ENCODE measurements at places on chromosomes 5 and 9. TPM values are rescaled to one million over a fixed set of nuclear protein-coding genes. Genes with fewer than 3 reads are reported as not detected.
A peak's percentile ranks its signal among the peaks of the same experiment; 100 is the strongest.

CCNO gene
- total RNA-seq: 0.13 TPM

TOR4A gene
- 14.4 TPM for total RNA-seq

PALM2AKAP2 gene
- total RNA-seq: 7.0 TPM

EGFLAM gene
- 9.0 TPM for total RNA-seq

IGIP gene
- 4.4 TPM for total RNA-seq

EXOSC3 gene
- 28.5 TPM for total RNA-seq

PDE6A gene
- total RNA-seq: 3.6 TPM

CA9 gene
- 0.27 TPM for total RNA-seq

GRCh38 chr9:20356403-20357036 is 265.8 kb downstream of the MLLT3 start:
- peak overlapping the region; percentile 56 for H3K27ac ChIP-seq
- H3K4me3 ChIP-seq: no peak overlapping the region

GRCh38 chr5:78690253-78690972 is 41.8 kb upstream of the LHFPL2 start:
- H3K27me3 ChIP-seq: no peaks in the 10 kb centered on the region
- no peak overlapping the region for H3K4me3 ChIP-seq
- peak overlapping the region; percentile 33 for H3K27ac ChIP-seq
- H3K36me3 ChIP-seq: no peaks in the 10 kb centered on the region
- peaks cover 11% of the 10 kb centered on the region for H3K4me1 ChIP-seq
- no peak for DNase-seq

DNA sequence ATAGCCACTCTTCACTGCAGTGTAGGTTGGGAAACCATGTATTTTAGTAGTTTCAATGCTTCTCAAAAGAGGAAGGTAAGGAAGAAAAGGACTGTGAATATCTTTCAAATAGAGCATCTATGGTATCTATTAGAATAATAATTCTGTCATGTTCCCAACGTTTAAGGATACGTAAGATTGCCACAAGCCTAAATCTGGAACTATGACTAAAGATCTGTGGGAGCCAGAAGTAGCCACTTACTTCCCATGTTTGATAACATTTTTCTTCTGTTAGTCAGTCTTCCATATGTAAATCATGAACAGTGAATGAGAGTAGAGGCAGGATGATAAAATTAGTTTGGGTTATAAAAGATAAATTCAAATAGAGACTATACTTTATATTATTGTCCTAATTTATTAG is 16.3 kb upstream of the MROH2B start:
- no peaks in the 10 kb centered on the region for H3K4me1 ChIP-seq
- no peak overlapping the region for H3K4me3 ChIP-seq
- DNase-seq: no peak
- no peak overlapping the region for H3K27ac ChIP-seq

GRCh38 chr9:120663380-120663779 is 50.9 kb downstream of the MEGF9 start:
- H3K27ac ChIP-seq: no peak overlapping the region
- H3K4me3 ChIP-seq: no peak overlapping the region
- no peaks in the 10 kb centered on the region for H3K36me3 ChIP-seq

DNA sequence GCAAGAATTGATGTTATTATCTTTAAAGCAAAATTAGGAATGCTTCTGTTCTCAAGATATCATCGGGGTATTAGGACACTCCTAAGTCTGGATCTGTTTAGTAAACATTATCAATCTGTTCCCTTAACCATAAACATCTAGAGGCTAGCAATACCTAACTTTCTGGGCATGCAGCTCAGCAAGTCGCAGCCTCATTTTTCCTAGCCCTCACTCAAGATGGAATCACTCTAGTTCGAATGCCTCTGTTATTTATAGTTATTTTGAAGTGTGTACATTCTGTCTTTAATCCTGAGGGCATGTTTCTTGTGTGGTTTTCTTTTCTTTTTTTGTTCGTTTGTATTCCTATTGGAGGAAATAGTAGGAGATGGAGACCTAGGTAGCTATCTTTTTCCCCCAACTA is 66.9 kb downstream of the FER start:
- H3K4me1 ChIP-seq: no peaks in the 10 kb centered on the region
- no peaks in the 10 kb centered on the region for H3K27me3 ChIP-seq
- H3K27ac ChIP-seq: peak overlapping the region; percentile 4
- no peak overlapping the region for H3K4me3 ChIP-seq
- no peaks in the 10 kb centered on the region for H3K36me3 ChIP-seq
- no peak for DNase-seq

DNA sequence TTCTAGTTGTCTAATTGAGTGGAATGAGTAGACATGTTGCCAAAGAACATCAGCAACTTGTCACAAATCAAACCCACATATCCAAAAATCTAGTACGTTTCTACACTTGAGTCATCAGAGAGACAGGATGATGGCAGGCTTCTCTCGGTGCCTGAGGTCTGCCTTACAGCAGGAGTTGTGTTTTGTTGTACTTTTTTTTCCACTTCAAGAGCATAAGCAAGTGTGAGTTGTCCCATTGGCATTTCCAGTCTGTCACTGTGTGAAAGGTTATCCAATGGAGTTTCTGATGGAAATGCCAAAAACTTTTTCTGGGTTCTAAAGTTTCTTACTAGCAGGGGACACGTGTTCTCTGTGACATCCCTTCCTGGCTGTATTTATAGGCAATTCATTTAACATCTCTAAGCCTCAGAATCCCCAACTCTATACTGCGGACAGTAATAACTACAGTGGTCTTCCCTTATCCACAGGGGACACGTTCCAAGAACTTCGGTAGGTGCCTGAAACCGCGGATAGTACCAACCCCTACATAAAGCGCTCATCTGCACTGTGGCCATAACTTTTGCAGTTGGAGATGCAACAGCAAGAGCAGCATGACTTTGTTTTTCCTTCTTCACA is 246.5 kb downstream of the SYK start:
- H3K4me1 ChIP-seq: no peaks in the 10 kb centered on the region
- no peak for DNase-seq
- H3K27me3 ChIP-seq: no peaks in the 10 kb centered on the region
- no peaks in the 10 kb centered on the region for H3K36me3 ChIP-seq

DNA sequence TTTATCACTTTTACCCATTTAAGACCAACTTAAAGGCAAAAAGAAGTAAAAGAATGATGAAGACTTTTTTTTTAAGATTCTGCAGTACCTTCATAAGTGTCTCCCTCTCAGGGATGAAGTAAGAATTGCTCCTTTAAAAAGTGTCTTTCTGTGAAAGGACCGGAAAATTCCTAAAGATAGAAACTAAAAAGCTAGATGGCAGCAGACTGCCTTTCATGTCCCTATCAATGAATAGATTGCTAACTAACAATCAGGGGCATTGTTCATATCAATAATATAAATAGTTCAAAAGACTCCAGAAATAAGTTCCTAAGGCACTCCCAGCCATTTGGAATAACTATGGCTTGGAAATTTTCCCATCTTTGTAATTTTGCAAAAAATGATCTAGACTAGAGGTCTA is 558.0 kb downstream of the PDE4D start:
- H3K4me1 ChIP-seq: no peaks in the 10 kb centered on the region
- no peak for DNase-seq
- H3K27me3 ChIP-seq: no peaks in the 10 kb centered on the region

DNA sequence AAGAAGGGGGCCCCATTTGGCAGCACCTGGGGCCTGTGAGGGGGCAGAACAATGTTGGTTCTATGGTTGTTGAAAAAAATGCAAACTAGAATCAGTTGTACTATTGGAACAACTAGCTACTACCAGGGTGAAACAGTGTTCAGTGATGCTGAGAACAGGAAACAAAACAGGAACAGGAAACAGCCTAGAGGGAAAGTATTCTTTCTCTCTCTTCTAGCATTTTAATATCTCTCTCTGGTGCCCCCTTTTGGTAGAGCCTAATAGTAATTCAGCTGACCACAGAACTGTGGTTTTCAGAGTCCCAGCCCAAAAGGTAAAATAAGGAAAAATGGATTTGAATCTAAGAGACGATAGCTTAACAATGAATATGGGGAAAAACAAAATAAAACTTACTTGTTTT is 138.0 kb upstream of the KCNN2 start:
- no peak overlapping the region for H3K27ac ChIP-seq
- no peaks in the 10 kb centered on the region for H3K27me3 ChIP-seq
- H3K4me1 ChIP-seq: no peaks in the 10 kb centered on the region
- DNase-seq: peak; percentile 7
- H3K36me3 ChIP-seq: no peaks in the 10 kb centered on the region

DNA sequence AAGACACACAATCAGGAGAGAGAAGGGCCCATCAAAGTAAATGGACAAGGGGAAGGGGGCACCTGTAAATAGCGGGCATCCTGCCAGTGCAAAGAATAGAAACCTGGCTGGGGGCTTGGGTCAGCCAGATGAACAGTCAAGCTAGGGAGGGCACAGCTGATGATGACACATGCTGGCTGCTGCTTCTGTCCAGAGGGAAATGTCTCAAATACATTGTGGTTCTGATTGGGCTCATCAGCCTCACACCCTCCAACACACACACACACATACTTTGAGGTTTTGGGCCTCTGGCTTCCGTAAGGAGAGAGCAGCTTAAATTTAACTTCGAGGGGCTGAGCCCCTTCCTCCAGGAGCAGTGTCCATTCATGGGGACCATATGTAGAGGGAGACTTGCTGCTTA is 27.6 kb upstream of the SPATA31E1 start:
- H3K36me3 ChIP-seq: no peaks in the 10 kb centered on the region
- H3K4me3 ChIP-seq: no peak overlapping the region

DNA sequence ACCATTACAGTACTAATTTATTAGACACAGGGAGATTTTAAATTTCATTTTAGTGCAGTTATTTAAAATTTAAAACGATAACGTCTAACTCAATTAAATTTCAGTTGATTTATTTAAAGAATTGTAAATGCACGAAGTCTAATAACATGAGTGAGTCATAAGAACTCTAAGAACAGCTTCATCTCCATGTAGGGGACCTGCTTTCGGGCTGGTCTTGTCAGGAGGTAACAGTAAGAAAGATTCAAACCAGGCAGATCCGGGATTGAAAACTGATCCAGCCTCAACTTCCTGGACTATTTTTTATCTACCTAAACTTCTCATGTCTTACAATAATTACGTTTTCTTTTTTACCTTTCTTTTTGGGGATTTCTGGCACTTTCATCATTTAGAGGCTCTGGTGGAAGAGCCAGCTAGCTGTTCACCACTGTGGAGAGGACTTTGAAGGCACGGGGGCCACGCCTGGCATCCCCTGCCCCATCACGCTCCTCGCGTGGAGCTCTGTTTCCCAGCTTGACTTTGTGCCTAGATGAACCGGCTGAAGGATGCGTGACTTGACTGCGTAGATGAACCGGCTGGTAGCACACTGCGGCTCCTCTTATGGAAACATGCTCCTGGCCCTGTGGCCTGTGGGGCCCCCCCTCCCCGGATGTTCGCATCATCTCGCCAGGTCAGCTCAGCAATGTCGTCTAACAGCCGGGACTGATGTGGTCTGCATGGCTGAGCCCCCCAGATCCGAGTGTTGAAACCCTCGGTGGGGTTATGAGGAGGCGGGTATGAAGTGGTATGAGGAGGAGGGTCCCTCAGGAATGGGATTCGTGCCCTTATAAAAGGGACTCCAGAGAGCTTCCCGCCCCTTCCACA is 26.0 kb downstream of the NDUFS6 start:
- no peaks in the 10 kb centered on the region for H3K4me1 ChIP-seq
- no peak overlapping the region for H3K27ac ChIP-seq
- no peaks in the 10 kb centered on the region for H3K27me3 ChIP-seq
- H3K36me3 ChIP-seq: no peaks in the 10 kb centered on the region

- no peak overlapping the region for H3K4me3 ChIP-seq
- H3K27ac ChIP-seq: no peak overlapping the region
- H3K27me3 ChIP-seq: no peaks in the 10 kb centered on the region
- H3K36me3 ChIP-seq: no peaks in the 10 kb centered on the region
Observed at GRCh38 chr5:148633067-148633377, 21.3 kb downstream of the HTR4 start.

DNA sequence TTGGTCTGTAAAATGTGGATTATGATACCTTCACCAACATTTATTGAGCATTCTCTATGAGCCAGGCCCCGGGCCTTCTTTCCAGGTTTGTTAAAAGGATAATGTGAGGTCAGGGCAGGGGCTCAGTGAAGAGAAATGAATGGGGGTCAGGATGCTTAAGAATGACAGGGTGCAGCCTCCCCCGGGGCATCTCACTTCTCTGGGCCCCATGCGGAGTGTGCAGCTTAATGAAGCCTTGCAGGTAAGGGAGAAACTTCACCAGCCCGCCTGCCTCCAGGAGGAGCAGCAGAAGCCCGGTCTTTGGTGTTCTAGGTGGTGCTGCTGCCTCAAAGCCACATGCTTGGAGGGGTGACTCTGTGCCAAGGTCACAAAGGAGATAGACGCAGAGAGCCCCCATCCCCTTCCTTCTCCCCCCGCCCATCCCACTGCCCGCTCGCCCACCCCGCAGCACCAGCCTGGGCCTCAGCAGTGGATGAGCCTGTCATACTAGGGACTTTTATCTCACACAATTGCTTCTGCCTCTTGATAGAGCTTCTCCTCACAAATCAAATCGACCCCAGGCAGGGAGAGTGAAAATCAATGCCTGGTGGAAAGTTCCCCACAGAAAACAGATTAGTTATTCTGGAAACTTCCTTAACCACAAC is 244.8 kb downstream of the PBX3 start:
- no peak overlapping the region for H3K4me3 ChIP-seq
- H3K36me3 ChIP-seq: no peaks in the 10 kb centered on the region

DNA sequence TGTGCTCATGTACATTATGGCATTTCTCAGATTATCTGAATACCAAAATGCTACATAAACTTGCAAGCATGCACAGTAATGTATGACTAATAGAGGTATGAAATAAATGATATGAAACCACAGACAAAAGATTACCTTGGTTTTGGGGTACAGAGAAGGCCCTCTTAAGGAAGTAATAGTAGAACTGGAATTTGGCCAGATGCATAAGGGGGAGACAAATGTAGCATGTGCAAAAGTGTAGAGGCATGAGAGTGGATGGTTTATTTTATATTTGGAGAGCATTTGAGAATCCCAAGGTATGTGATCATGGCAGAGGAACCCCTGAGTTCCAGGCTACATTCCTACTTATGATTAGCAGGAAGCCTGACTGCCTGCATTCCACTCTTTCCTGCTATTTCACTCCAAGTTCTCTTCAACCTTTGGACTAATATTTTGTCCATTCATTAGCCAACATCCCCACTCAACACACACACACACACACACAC is 74.2 kb downstream of the MAMDC2 start:
- H3K27me3 ChIP-seq: no peaks in the 10 kb centered on the region
- no peak overlapping the region for H3K4me3 ChIP-seq
- no peak for DNase-seq

Measured in hepatocyte (in vitro differentiated cells).